Right atrium auricular region (tissue), 2 donors: ENCODE measurements at places on chromosomes 13 and 19. TPM values are rescaled to one million over a fixed set of nuclear protein-coding genes. Genes with fewer than 3 reads are reported as not detected.

DNA sequence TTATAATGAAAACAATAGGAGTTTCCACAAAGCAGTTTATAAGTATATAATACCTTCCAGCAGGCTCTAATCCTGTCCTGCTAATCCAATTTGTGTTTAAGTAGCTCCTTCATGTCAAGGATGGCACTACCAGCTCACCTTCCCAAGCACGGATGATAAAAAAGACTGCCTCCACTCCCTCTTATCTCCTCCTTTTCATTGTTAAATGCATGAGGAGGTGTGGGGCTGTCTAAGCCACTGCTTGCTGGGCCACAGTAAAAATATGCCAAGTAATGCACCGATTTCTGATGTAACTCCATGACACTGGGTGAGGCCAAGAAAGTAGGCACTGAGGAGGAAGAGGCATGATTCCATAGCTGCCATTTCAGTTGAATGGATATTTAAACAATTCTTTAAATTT is 193.1 kb downstream of the ZIC5 start:
- DNase-seq, result no peak

Gene KCNK6
- total RNA-seq, result 3.8 TPM

Gene OR10H1
- not detected for total RNA-seq

GRCh38 chr19:19372656-19373416 is 32.6 kb upstream of the GATAD2A start:
- peak; percentile 73 for DNase-seq

DNA sequence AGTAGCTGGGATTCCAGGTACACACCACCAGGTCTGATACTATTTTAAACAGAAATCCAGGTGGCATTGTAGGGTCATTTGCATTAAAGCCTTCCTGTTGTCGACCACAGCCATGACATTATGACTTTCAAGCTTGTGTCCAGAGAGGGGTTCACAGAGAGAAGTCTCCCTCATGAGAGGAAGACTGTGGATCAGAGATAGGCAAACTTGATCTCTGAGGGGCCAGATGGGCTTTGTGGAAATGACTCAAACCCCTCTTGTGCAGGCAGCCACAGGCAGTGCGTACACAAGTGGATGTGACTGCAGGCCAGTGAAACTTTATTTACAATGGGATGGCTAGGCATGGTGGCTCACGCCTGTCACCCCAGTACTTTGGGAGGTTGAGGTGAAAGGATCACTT is 27.8 kb upstream of the F2RL3 start:
- DNase-seq, result no peak

DNA sequence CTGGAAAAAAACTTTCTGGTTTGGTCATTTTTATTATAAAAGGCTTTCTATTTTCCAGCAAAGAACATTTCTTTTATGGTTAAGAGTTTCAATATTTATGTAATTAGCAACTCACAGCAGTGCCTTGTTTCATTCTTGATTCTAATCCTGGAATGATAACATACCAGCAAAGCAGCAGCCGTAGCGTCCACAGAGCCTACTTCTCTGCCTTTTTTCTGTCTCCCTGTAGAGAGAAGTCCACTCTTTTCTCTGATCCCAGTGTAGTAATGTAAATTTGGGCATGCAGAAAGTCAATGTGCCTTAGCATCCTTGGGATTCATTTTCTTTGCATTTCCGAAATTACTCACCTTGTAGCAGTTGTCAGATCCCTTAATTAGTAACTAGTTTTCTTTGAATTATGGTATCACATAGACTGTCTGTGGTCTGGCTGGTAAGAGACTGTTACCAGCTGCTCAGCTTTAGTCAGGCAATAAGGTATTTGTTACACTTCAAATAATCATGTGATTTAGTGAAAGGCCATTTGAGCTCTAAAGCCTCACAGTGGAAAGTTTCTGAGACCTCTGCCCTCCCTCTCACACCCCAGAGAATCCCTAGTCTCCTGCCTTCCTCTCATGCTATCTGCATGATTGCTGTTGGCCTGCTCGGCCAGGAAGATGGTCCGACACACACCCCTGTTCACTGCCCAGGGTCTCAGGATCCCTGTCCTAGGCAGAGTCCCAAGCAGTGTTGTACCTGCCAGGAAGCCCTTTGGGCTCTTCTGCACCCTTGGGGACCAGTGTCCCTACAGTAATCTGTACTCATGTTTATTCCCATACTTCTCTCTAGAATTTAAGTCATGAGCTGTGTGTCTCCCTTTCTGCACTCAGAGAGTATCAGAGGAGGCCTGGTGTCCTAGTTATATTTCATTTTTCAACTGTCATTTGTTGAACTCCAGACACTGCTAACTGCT is 86.3 kb downstream of the LRCH1 start:
- no peak for DNase-seq
